ENCODE measurements at places on chromosomes 12 and 14. TPM values are rescaled to one million over a fixed set of nuclear protein-coding genes. Genes with fewer than 3 reads are reported as not detected.
A peak's percentile ranks its signal among the peaks of the same experiment; 100 is the strongest.

GRCh38 chr12:3149515-3150307 is 72.5 kb downstream of the TSPAN9 start:
- DNase-seq, result no peak

DNA sequence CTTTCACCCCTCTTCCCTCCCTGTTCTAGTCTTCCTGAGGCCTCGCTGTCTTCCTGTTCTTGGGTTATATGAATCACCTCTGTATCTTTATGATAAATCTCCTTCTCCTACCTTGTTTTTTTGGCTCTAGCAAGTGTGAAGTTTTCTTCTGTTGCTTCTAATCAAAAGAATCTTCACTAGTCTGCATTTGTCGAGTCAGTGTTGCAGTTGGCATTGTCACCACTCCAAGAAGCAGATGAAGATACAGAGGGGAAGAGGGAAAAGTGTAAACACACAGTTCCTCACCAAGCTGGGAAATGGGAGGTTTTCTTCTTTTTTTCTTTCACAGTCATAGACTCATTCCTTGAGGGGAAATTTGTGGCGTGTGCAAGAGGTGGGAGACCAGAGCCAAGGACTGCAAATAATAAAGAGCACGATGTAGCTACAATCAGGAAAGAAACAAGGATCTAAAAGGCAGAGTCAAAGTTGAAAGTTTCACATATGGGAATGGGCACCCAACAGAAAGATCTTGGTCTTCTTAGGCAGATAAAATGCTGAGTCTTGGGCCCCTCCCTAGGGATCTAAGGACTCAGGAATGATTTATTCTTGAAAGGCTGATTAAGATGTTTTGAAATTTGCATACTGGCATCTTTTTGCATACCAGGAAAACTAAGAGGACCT is 22.2 kb upstream of the PRICKLE1 start:
- no peak for DNase-seq

- no peak for DNase-seq
These were observed 32.1 kb downstream of the SPATA7 start for GRCh38 chr14:88417594-88417993.

DNA sequence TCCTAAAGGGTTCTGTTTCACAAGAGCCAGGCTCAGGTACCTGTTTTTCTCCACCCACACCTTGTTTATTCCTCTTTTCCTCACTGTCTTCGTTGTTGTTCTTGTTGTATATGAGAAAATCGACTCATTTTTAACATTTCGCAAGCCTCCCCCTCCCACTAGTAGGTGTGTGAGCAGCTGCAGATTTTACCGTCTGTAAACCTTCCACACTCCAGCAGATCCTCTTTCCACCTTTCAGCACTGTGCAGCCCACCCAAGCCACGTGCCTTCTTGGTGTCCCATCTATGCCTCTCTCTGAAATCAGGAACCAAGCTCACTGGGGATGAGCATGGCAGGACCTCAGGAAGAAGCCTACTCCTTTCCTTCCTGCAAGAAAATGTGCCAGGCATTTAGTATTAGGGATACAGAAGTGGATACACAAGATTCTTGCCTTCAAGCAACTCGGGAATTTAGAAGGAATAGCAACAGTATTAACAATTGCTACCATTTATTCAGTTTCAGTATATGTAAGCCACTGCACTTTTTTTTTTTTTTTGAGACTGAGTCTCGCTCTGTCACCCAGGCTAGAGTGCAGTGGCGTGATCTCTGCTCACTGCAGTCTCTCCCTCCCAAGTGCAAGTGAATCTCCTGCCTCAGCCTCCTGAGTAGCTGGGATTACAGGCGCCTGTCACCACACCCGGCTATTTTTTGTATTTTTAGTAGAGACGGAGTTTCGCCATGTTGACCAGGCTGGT is 113.6 kb downstream of the CHST11 start:
- DNase-seq, result no peak

- DNase-seq, result no peak
These were observed 64.7 kb upstream of the CISTR start for GRCh38 chr12:53816360-53817020.

- peak; percentile 23 for DNase-seq
These were observed 26.2 kb upstream of the YY1 start for GRCh38 chr14:100212476-100213333.

DNA sequence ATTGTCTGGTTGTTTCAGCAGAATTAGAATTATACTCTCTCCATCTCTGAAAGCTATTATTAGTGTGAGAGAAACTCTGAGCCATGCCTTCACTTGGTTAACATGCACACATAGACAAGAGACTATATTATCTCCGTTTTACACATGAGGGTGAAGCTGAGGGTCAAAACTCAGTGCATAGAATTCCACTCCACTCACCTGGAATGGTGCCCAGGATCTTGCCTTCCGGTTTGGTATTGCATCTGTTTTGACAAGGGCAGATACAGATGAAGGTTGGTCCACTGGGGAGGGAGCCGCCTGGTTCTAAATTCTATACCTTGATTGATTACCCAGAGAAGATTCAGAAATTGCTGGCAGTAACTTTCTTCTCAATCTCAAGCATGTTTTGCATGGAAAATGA is 149.5 kb upstream of the PELI2 start:
- no peak for DNase-seq

HPD gene
- 1.1 TPM for polyA plus RNA-seq

NPFF gene
- not detected for polyA plus RNA-seq

- DNase-seq, result no peak
These were observed 107.8 kb downstream of the DUSP6 start for GRCh38 chr12:89244536-89244935.

GRCh38 chr12:130764073-130764472 is 48.0 kb upstream of the RIMBP2 start:
- no peak for DNase-seq

DNA sequence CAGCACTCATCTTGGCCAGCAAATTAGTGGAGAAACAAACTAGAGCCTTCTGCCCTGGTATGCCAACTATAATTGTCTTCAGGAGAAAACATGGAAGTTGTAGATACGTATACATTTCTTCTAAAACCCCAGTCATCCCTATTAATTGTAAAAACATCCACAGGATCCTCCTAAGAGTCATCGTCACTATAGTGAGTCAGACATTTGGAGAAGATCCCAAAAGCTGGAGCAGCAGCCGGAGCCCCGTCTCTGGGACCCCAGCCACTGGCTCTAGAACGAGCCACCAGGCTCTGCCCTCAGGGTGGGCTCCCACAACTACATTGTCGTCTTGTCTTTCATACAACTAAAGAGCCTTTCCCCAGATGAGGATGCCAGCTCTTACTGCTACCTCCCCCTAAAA is 15.5 kb downstream of the PRKAB1 start:
- no peak for DNase-seq

DNA sequence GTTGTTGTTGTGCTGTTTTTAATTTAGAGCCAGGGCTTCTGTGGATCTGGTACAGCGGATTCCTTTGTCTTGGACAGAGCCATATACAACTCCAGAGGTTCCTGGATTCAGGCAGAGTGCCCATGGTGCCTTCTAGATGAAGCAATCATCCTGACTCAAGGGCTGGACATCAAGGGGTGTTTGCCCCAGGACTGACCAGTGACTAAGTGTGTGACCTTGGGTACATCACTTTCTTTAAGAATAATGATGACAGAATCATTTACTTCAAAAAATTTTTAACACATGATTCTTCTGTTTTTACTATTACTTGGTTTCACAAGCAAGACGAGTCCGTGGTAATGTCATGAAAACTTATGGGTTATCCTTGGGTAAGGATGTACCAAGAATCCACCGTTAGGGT is 397.3 kb downstream of the ZFP36L1 start:
- no peak for DNase-seq

- no peak for DNase-seq
These were observed 301.7 kb downstream of the GALC start for GRCh38 chr14:87691042-87691881.

DNA sequence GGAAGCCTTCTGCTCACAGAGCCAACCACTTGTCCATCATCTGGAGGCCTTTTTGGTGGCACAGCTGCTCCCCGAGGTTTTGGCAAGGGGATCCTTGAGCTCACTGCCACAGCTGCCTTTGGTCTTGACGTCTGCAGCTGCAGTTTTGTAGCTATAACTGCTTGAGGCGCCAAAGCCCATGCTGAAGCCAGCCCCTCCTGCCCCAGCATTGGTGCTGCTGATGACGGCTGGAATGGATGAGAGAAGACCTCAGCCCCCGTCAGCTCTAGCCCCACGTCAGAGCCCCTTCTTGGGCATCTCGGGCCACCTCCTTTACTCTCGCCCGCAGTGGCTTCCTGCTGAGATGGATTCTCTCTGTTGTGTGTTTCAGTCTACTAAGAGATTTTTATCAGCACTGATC is 12.3 kb upstream of the KRT74 start:
- DNase-seq, result no peak

- no peak for DNase-seq
These were observed 7.2 kb downstream of the MBIP start for GRCh38 chr14:36313206-36313605.

SLC25A21 gene
- polyA plus RNA-seq, result 0.24 TPM

MMP19 gene
- polyA plus RNA-seq, result 1.5 TPM

DNA sequence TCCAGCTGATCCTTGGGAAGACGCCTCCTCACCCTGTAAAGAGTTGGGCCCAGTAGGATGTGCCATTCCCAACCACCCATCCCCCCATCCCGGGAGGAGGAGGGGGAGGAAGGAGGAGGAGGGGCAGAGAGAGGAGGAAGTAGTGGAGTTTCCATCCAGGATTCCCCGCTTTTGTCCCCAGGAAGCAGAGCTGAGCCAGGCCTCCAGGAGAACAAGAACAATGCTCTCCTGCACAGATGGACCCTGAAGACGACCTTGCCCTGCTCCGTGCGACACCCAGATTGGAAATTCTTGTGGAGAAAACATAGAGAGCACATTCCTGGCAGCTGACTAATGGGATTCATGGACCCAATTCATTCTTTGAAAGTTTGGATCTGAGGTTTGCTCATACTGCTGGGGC is 132.3 kb upstream of the CRY1 start:
- DNase-seq, result no peak

SERPINA9 gene
- not detected for polyA plus RNA-seq

DNA sequence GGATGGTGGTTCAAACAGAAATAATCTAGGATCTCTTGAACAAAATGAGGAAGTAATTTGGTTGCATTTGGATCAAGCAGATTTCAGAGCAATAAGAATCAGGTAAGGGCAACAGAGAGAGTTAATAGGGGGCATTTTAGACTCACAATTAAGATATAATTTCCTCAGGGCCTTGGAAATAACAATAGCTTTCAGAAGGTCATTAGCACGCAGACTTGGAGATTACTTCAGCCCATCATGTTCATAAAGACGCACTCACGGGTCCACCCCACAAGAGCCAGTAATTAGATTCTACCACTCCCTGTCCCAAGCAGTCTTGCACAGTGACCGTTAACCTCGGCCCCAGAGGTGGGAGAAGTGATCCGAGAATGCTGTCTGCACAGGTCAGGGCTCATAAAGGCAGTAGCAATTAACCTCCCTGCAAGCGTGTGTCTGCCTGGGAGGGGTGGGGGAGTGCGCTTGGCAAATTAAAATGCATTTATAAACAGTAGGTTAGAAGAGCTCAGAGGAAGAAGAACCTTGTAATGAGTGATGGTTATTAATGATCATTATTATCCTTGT is 125.7 kb upstream of the CCDC196 start:
- no peak for DNase-seq

DNA sequence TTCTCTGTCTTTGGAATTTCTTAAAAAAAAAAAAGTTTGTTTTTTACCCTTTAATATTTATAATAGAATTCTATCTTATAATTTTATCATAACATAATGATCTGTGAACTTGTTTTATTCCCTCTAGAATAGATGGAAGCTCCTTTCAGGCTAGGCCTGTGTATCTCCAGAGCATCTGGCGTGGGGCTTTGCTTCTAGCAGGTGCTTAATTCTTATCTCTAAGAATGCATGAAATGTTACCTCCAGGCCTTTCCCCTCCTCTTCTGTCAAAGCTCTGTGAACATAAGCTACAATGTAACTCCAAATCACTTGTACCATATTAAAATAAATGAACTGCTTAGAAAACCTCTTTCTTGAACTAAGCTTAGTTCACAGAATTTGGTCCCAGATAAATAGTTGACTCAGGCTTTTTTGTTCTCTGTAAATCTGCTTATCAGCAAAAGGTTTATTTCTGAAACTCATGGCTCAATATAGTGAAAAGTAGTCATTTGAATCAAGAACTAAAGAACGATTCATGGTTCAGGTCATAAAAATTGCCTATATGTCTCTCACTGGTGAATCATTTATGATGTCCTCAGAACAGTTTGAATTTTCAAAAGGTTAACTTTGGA is 407.1 kb downstream of the TRHDE start:
- DNase-seq, result no peak

KLHDC1 gene
- polyA plus RNA-seq, result 1.1 TPM

INHBE gene
- polyA plus RNA-seq, result 0.03 TPM

DNA sequence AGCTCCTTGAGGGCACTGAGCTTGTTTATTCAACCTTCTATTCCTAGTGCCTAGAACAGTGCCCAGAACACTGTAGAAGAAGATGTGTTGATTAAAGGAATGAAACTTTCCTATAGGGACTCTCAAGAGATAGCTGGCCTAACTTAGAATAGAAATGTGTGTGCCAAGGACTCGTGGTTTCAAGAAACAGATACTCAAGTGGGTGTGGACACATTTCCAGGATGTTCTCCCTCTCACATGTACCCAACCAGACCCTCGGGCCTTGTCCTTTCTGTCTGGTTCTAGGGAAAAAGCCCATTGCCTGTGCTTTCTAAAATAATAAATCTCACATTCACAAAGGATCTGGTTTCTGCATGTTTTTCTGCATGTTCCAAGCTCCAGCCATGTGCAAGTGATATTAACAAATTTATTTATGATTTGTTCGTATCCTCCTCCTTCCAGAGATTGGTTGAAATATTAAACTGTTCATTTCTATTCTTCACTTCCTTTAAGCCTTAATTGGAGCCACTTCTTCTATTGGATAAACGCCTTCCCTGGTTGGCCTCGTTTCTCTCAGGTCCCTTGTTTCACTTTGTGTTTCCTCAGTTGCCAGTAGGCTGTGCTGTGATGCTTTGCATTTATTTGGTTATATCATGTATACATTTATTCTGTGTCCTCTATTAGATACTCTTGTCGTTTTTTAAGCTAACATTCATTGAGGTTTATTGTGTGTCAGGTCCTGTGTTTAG is 89.8 kb downstream of the CRADD start:
- no peak for DNase-seq

CCDC175 gene
- not detected for polyA plus RNA-seq

All from heart left ventricle (tissue), 16 donors.